Regular cardiac myocyte (primary cell): ENCODE measurements at places on chromosomes 6 and 20. TPM values are rescaled to one million over a fixed set of nuclear protein-coding genes. Genes with fewer than 3 reads are reported as not detected.

The PPP1R3G gene
- total RNA-seq: 1.7 and 8.7 TPM in 2 replicates

The FBXL4 gene
- 14.0 and 22.0 TPM in 2 replicates for total RNA-seq

The PLG gene
- 0.28 TPM in 1 of 2 replicates, not detected in the other for total RNA-seq

The CFAP61 gene
- 0.19 TPM in 1 of 2 replicates, not detected in the other for total RNA-seq

The ADGRF4 gene
- total RNA-seq: 0.19 and 0.28 TPM in 2 replicates

The TAP2 gene
- 10.4 and 22.6 TPM in 2 replicates for total RNA-seq

The SLC22A2 gene
- under 0.01 TPM in 1 of 2 replicates, not detected in the other for total RNA-seq

The HLA-DQB1 gene
- total RNA-seq: under 0.01 TPM in 1 of 2 replicates, not detected in the other

The CASS4 gene
- total RNA-seq: 0.28 and 2.9 TPM in 2 replicates

The CPNE5 gene
- total RNA-seq: under 0.01 TPM in 1 of 2 replicates, not detected in the other

The TEAD3 gene
- total RNA-seq: 5.4 and 6.9 TPM in 2 replicates

The OGFR gene
- total RNA-seq: 31.3 and 40.3 TPM in 2 replicates

The SPATS1 gene
- not detected in 2 replicates for total RNA-seq

The TMEM200A gene
- 124 and 232 TPM in 2 replicates for total RNA-seq

The SPTLC3 gene
- total RNA-seq: 3.1 and 5.9 TPM in 2 replicates

The GSTA3 gene
- not detected in 2 replicates for total RNA-seq

The ESR1 gene
- 0.77 and 1.1 TPM in 2 replicates for total RNA-seq

The VGLL2 gene
- total RNA-seq: not detected in 2 replicates

The ZFAND3 gene
- 19.2 and 21.4 TPM in 2 replicates for total RNA-seq

The SRC gene
- 7.5 and 11.0 TPM in 2 replicates for total RNA-seq

The STXBP5 gene
- 40.8 and 62.0 TPM in 2 replicates for total RNA-seq

The COL9A3 gene
- under 0.01 and 0.19 TPM in 2 replicates for total RNA-seq

The RSPO3 gene
- total RNA-seq: under 0.01 and 2.0 TPM in 2 replicates

The TFAP2A gene
- 0.85 TPM in 1 of 2 replicates, not detected in the other for total RNA-seq

The THEMIS gene
- total RNA-seq: under 0.01 and 0.19 TPM in 2 replicates

The SLC26A8 gene
- total RNA-seq: not detected in 2 replicates

The REV3L gene
- total RNA-seq: 21.3 and 46.2 TPM in 2 replicates

The SSTR4 gene
- total RNA-seq: not detected in 2 replicates

The DEF6 gene
- total RNA-seq: 0.56 and 1.3 TPM in 2 replicates

The HCK gene
- total RNA-seq: not detected in 2 replicates

The LGSN gene
- total RNA-seq: under 0.01 TPM in 1 of 2 replicates, not detected in the other

The TAAR6 gene
- total RNA-seq: not detected in 2 replicates

The DUSP22 gene
- total RNA-seq: 9.6 and 18.0 TPM in 2 replicates

The LRRC1 gene
- 2.5 and 2.7 TPM in 2 replicates for total RNA-seq

The MCHR2 gene
- total RNA-seq: not detected in 2 replicates

The BPIFA1 gene
- total RNA-seq: not detected in 2 replicates

The DNAH8 gene
- under 0.01 TPM in 1 of 2 replicates, not detected in the other for total RNA-seq

The GRIK2 gene
- 0.38 and 1.1 TPM in 2 replicates for total RNA-seq

The RIMS4 gene
- total RNA-seq: not detected in 2 replicates

The BPI gene
- total RNA-seq: 0.28 TPM in 1 of 2 replicates, not detected in the other

The OR2H1 gene
- total RNA-seq: not detected in 2 replicates

The GPR31 gene
- not detected in 2 replicates for total RNA-seq

The KHDC3L gene
- total RNA-seq: not detected in 2 replicates

The SLC2A10 gene
- 32.2 and 49.3 TPM in 2 replicates for total RNA-seq

The SLC18B1 gene
- total RNA-seq: 4.6 and 6.8 TPM in 2 replicates

The GTSF1L gene
- not detected in 2 replicates for total RNA-seq

The FNDC1 gene
- 0.19 and 1.1 TPM in 2 replicates for total RNA-seq

The SLC25A27 gene
- 1.5 and 4.5 TPM in 2 replicates for total RNA-seq

The GPLD1 gene
- 0.28 and 0.38 TPM in 2 replicates for total RNA-seq

The PCSK2 gene
- total RNA-seq: not detected in 2 replicates

The YIPF3 gene
- 78.0 and 95.0 TPM in 2 replicates for total RNA-seq

The NKX2-2 gene
- total RNA-seq: not detected in 2 replicates
